ENCODE measurements at places on chromosomes 16 and 17.

- no peak for DNase-seq
These were observed 15.3 kb upstream of the SEC14L1 start for GRCh38 chr17:77125432-77125901.

DNA sequence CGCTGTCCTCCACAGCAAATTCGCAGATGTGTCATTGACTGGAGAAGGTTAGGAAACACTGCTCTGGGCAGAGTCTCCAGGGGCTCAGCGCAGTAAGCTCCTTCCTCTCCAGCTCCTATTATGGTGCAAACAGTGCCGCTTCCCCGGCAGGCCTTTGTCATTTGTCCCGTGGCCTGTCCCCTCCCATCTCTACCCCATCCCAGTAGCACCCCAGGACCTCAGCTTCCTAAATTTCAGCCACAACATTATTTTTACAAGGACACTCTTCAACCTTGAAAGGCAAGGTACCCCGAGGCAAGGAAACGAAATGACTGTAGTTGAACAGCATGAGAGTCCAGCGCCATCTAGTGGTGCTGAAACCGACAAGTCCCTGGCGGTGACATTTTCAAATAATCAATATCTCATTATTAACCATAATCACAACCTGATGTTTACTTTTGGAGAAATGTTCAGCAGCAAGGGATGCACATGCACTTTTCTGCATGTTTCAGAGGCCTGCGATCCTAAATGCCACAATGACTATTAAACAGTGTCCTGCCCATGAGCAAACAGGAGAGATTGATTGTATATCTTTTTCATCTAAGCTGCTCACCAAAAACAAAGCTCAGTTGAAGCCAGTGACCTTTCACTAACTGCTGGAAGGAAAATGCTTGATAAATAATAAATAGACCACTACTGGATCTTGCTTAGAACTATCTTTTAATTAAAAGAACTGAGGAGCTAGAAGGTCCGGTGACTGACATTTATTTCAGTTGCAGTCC is 16.5 kb downstream of the MRPS23 start:
- DNase-seq = peak; percentile 60

GRCh38 chr16:263944-264343 is 11.8 kb downstream of the RGS11 start:
- no peak for DNase-seq

DNA sequence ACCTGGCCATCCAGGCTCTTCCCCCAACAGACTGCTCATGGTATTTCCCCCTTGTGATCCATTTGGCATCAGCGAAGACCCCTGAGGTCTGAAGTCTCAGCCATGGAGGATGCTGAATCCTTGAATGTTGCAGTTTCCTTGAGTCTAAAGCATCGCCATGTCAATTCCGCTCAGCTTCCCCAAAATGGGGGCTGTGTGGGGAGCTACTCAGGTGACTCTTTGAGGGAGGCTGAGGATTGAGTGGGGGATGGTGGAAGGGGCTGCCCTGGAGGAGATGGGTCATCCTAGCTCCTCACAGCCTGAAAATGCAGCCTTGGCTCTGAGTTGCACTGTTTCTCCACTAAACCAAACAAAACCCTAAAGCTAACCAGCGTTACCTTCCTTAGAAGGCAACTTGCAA is 2.6 kb downstream of the C16orf78 start:
- no peak for DNase-seq

GRCh38 chr16:1613728-1614455 is 1.7 kb downstream of the CRAMP1 start:
- DNase-seq = no peak

GRCh38 chr17:71437166-71437565 is 683.7 kb upstream of the SOX9 start:
- no peak for DNase-seq

- DNase-seq = no peak
These were observed 226.8 kb downstream of the ENGASE start for GRCh38 chr17:79301469-79301868.

- DNase-seq = no peak
These were observed 9.4 kb upstream of the GCGR start for GRCh38 chr17:81794509-81794908.

DNA sequence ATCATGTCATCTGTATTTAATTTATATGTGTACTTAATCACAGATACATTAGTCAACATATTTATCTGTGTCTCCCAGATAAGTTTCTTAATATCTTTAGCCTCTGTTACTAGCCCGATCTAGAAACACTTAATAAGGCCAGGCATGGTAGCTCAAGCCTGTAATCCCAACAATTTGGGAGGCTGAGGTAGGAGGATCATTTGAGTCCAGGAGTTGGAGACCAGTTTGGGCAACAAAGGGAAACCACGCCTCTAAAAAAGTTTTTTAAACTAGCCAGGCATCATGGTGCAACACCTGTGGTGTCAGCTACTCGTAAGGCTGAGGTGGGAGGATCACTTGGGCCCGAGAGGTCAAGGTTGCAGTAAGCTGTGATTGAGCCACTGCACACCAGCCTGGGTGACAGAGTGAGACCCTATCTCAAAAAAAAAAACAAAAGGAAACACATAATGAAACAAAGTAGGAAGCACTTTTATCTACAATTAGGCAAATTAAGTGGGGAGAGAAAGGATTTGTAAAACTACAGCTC is 9.4 kb downstream of the SKA2 start:
- DNase-seq = no peak

DNA sequence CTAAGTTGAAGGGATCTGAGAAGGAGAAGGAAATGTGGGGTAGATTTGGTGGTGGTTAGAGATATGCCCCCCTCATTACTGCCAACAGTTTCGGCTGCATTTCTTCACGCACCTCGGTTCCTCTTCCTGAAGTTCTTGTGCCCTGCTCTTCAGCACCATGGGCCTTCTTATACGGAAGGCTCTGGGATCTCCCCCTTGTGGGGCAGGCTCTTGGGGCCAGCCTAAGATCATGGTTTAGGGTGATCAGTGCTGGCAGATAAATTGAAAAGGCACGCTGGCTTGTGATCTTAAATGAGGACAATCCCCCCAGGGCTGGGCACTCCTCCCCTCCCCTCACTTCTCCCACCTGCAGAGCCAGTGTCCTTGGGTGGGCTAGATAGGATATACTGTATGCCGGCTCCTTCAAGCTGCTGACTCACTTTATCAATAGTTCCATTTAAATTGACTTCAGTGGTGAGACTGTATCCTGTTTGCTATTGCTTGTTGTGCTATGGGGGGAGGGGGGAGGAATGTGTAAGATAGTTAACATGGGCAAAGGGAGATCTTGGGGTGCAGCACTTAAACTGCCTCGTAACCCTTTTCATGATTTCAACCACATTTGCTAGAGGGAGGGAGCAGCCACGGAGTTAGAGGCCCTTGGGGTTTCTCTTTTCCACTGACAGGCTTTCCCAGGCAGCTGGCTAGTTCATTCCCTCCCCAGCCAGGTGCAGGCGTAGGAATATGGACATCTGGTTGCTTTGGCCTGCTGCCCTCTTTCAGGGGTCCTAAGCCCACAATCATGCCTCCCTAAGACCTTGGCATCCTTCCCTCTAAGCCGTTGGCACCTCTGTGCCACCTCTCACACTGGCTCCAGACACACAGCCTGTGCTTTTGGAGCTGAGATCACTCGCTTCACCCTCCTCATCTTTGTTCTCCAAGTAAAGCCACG is 28.3 kb downstream of the STH start:
- DNase-seq = no peak

DNA sequence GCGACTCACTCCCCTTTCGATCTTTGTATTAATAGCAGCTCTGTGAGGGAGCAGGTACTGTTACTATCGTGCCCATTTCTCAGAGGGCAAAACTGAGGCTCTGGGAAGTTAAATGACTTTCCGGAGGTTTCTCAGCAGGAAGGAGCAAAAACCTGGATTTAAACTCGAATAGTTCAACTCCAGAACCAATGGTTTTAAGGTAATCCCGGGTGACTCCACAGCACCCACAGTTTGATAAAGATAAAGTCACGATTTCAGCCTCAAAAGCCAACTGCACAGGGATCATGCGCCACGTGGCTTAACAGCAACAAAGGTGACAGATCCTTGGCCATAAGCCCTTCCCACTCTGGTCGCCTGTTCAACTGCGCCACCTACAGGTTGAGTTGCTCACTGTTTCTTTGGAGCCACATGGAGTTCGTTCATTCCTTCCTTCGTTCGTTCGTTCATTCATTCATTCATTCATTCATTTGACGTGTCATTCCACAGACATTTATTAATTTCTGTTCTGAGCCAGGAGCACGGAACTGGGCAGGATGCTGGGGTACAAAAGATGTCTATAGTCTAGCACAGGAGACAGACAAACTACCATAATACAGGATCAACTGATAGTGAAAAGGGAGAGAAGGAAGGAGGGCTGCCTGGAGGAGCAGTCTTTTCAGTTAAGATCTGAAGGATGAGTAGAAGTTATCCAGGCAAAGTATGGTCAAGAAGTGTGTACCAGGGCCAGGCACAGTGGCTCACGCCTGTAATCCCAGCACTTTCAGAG is 134.8 kb downstream of the HS3ST2 start:
- peak; percentile 75 for DNase-seq

GRCh38 chr17:53626286-53626685 is 196.4 kb upstream of the KIF2B start:
- DNase-seq = no peak

DNA sequence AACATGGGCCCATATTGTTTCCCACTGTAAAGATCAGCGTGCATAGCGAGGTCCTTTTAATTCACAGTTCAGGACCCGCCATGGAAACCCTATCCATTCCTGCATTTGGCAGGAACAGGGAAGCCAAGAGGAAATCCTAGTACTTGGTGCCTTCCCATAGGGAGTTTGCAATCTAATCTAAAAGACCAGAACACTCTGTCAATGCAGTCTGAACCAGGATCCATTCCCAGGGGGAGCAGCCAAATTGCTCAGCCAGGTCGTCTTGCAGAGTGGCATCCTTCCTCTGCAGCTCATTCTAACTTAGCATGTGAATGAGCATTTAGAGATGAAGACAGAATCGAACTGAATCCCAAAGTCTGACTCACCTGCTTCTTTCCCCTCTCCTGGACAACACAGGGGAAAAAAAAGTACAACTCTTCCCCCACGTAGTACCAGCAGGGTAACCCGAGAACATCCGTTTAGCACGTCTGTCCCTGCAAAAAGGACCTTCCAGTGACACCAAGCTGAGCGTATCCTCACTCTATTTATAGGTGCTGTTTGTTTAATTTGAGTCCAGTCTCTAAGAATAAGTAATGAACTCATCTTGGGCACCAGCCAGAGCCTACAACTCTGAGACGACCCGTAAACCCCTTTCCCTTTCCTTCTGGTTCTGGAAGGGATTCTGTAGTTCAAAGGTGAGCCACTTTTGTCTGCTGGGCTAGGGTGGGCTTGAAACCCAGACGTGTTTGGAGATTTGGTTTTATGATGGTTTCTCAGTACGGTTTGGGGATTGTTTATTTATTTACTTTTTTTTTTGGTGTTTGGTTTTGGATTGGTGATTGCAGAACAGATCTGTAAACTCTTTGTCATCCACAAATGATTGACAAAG is 74.5 kb downstream of the ERCC4 start:
- no peak for DNase-seq

DNA sequence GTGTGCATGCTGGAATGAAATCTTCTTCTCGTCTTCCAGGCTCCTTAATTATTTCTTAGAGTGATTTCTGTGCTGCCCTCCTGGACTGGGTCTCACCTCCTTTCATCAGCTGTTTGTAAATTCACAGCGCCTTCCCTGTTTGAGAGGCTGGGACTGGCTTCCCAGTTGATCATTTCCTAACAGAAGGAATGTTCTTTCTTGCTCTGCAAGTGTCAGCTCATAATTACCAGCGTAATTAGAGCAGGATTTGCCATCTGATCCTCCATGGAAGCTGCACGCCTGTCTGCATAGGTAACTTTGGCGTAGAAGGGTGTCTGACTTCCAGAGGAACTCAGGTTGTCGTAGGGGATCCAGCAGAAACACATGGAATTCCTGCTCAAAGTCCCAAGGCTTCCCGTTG is 375.0 kb upstream of the EEF2KMT start:
- no peak for DNase-seq

GRCh38 chr17:73071066-73071999 is 21.2 kb downstream of the SLC39A11 start:
- DNase-seq = no peak

- no peak for DNase-seq
These were observed 24.5 kb upstream of the HYDIN start for GRCh38 chr16:71254832-71255525.

GRCh38 chr17:17684906-17685774 is 3.9 kb downstream of the RAI1 start:
- DNase-seq = no peak

- no peak for DNase-seq
These were observed 6.7 kb upstream of the KRT31 start for GRCh38 chr17:41404024-41404671.

DNA sequence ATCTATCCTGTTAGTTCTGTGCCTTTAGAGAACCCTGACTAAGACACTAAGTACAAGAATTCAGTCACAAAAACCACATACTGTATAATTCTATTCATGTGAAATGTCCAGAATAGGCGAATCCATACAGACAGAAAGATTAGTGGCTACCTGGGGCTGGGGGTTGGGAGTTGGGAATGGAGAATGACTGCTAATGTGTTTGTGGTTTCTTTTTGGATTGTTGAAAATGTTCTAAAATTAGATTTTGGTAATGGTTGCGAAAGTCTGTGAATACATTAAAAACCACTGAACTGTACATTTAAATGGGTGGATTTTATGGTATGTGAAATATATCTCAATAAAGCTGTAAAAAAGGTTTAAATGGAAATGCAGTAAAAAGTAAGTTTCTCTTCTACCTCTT is 80.4 kb upstream of the AKTIP start:
- no peak for DNase-seq

GRCh38 chr17:50304781-50305404 is 30.6 kb downstream of the TMEM92 start:
- no peak for DNase-seq

GRCh38 chr17:65690626-65691310 is 129.3 kb upstream of the AXIN2 start:
- peak; percentile 31 for DNase-seq

Measured in Jurkat, Clone E6-1 (cell line).